ENCODE measurements at places on chromosomes 1 and 21.
A peak's percentile ranks its signal among the peaks of the same experiment; 100 is the strongest.

DNA sequence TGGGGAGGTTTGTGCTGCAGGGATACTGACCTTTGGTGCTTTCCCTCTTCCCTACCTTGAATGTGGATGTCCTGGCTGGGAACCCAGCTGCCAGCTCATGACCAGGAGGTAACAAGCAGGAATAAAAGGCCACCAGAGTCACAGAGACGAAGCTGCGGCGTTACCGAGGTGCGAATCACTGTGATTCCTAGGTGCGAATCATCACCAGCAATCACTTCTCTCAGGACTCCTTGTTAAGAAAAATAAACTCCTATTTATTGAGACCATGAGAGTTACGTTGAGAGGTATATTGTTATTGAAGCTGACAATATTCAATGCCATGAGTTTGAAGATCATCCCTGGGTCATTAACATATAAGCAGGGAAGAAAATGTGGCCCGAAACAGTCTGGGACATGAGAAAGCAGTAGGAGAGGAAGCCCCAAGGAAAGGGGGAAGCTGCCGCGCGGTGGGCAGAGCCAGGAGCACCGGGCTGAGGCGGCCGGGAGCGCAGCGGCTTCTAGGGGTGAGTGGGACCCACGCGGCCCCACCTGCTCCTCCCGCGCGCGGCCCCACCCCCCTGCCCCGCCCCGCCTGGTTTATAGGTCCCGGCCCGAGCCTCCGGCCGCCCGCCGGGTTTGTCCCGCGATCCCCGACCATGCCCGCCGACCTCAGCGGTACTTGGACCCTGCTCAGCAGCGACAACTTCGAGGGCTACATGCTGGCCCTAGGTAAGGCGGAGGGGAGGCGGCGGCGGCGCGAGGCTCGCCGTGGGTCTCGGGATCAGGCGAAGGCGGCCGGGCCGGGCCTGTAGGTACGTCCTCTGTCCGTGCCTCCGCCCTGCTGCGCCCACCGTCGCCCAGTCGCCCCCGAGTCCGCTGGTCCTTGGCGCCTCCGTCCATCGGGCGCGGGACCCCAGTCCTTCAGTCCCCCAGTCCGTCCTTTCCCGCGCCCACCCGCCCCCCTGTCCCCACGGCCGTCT, at the start of gene RBP7:
RBP7 (plus strand) TSS at position 605 of the 959 bp plus-strand sequence; CDS start at position 636, 31 bp downstream.
- peak; percentile 60 for DNase-seq

DNA sequence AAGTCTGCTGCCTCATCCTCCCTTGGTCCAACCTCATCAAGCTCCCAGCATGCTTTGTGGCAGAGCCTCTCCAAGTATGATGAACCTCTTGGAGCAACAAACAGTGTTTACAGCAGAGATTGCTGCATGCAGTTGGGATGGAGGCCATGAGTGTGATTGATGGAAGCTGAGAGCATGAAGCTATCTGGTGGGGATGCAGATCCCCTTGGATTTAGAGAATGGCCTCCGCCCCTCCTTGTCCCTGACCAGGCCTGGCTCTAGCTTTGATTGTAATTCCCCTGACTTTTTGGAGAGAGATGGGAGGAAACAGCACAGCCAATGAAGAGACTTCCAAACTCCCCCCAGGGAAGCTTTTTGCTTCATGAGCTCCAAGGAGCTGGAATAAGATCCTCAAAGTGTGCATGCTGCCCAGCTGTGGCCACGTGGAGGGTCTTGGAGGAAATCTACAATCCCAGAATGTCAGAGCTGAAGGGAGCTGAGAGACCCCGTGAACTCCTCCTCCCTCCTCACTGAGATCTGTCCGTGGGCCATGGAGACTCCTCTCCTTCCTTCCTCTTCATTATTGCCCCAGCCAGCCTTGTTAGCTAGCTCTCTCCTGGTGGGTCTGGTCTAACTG, 165.3 kb upstream of the USP24 start:
- DNase-seq: no peak

GRCh38 chr21:28832013-28832714, 160.5 kb downstream of the LTN1 start:
- DNase-seq: no peak

DNA sequence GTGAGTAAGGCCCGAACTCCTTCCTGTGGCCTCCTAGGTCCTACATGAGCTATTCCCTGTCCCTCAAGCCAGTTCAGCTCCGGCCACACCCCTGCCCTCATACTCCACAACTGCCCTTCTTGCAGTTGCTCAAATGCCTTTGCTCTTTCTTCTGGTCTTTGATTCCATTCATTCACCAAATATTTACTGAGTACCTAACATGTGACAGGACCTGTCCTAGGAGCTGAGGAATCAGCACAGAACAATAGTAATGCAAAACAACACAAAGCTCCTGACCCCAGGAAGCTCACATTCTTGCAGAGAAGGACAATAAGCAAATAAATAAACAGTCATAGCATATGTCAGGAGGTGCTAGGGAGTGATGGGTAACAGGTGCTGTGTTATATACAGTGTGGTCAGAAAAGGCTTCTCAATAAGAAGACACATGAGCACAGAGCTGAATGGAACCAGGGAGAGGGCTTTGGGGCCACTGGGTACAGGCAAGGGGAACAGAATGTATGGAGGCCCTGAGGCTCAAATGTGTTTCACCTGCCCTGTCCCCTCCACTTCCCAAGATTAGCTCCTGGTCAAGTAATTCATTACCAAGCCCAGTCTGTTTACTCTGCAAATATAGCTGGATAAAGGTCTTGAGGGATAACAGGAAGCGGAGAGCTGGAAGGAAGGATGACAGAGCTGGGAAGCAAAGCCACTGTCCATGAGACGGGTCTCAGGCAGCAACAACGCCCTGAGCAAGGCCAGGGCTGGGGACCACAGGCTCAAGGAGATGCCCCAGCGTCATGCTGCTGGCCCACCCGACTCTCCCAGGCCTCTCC, 145.1 kb downstream of the CSMD2 start:
- no peak for DNase-seq

DNA sequence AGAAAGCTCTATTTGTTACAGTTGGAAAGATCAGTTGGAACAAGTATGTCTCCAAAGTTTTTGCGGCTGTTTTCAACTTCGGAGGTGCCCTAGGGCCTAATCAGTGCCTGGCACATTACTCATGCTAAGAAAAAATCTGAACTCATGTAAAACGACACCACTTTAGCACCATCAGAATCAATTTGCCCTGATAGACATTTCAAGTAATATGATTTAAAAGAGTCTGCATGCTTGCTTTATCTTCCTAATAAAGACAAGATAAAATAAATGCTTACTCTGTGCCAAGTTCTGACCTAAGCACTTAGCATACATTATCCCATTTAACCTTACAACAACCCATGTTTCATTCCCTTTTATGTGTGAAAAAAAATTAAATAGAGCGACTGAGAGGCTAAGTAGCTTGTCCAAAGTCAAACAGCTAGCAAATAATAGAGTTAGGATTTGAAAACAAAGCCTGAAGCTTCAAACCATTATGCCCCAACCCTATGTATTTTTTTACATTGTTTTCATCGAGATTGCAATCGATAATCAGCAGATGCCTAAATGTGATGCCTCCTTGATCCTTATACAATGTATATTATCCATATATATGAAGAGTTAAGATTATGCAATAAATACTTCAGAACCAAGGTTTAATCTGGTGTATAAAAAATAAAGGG, 91.3 kb downstream of the DENND1B start:
- no peak for DNase-seq

GRCh38 chr1:31681415-31681814, 22.4 kb downstream of the COL16A1 start:
- peak; percentile 37 for DNase-seq

Measured in neural progenitor cell (in vitro differentiated cells).